ENCODE measurements at places on chromosomes 3 and 15.

DNA sequence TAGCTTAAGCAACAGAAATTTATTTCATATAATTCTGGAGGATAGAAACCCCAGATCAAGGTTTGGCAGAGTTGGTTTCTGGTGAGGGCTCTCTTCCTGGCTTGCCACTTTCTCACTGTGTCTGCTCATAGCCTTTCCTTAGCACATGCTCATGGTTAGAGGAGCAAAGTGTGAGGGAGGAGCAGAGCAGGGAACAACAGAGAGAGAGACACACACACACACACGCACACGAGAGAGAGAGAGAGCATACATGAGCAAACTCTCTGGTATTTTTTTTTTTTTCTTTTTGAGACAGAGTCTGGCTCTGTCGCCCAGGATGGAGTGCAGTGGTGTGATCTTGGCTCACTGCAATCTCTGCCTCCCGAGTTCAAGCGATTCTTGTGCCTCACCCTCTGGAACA lies 36.8 kb upstream of the ZDHHC23 start:
- DNase-seq: no peak

- DNase-seq: no peak
Measured at GRCh38 chr3:141619450-141619849, 118.6 kb upstream of the RNF7 start.

GRCh38 chr3:53845103-53845880 lies 927 bp downstream of the CHDH start:
- no peak for DNase-seq

GRCh38 chr3:197425485-197426120 lies 127.2 kb upstream of the DLG1 start:
- DNase-seq: no peak

DNA sequence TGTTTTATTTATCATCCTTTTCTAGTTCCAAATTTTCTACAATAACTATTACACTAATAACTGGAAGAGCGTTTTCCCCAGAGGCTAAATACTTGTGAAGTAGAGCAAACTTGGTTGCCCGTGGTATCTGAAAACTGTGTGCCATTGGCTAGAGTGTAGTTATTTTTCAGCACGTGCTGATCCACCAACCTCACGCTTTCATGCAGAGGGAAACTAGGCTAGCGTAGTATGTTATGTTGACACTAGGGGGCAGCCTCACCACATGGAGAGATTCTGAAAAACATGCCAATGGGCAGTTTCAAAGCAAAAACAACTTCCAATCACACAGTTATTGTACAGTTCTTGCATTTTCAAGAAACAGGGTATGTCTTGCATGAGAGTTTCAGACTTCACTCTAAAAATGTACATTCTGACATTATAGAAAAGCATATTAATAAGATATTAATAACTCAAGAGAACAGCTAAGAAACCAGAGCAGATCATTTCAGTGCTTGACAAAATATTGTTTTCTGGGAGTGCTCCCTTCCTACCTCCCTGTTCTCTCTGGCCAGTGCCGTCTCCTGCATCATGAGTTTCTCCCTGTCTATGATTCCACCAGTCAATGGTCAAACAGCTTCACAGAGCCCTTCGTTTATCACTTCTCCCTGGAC lies 39.7 kb downstream of the SPATA12 start:
- peak; percentile 61 for DNase-seq

DNA sequence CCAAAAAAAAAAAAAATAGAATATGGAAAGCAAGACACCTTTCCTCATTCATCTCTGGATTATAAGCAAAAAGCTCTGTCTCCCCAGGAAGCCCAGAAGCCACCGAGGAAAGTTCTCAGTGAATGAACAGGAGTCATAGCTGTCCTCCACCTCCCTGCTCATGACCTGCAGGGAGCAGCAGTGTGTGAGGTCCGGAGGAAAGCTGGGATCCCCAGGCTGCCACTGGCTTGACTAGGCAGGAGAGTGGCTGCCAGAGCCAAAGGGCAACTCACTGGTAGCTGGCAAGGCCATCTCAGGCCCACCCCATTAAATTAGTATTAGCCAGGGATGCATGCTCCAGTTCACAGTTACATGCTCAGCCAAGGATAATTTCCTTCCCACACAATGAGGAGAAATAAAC lies 191.6 kb upstream of the STT3B start:
- no peak for DNase-seq

DNA sequence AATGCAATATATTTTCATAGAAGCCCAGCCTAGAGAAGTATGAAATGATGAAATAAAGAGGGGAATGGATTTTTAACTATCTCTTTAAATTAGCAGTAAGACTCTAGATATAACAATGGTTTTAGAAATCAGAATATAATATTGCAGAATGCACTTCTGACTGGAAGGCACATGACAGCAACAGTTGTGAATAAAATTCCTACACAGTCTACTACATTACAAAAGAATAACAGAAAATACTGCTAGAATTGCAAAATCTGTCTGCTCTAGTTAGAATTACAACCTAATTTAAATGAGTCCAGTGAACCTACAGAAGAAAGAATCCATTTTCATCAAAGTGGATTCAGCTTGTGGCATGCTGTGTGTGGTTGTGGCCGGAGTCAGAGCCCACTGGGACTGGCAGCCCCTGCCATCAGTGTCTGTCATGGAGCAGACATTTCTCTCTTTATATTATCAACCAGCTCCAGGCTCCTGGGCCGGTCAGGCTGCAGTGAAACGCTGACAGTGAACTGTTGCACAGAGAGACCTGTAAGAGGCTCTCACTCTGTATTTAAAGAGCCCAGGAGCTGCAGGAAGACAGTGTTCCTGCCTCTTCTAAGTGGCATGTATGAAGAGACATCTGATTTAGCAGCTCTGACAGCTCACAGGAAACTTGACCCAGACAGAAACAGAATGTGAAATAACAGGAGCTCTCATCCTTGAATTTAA lies 1523.8 kb upstream of the CADM2 start:
- no peak for DNase-seq

GRCh38 chr15:100860829-100861510 lies 18.7 kb upstream of the ALDH1A3 start:
- DNase-seq: no peak

GRCh38 chr3:177569875-177570657 lies 372.8 kb upstream of the TBL1XR1 start:
- DNase-seq: no peak

DNA sequence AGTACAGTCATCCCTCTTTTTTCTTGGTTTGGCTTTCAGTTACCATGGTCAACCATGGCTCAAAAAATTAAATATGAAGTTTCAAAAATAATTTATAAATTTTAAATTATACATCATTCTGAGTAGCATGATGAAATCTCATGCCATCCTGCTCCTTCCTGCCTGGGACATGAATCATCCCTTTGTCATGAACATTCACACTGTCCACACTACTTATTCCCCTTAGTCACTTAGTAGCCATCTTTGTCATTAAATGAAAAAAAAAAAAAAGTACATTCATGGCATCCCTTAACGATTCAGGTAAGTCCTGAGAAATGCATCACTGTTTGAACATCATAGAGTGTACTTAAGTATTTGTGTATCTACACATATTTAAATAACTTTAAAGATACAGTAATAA lies 1046.3 kb downstream of the ROBO2 start:
- DNase-seq: no peak

GRCh38 chr15:81160312-81161159 lies 26.5 kb downstream of the CFAP161 start:
- no peak for DNase-seq

DNA sequence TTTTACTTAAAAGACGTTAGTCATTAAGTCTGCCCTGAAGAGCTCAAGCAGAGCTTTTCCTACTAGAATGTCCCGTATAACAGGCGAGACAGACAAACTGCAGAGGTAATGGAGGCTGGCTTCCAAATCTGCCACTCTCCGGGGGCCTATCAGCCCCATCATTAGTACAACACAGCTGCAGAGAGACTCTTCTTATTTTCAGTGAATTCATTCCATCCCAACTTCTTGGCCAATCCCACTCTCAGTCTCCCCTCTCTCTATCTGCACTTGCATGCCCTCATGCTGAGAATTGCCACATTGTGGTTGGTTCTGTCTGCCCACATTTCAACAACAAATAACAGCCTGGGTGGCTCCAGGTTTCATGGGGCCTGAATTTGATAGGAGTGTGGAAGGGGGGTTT lies 412.7 kb downstream of the ERC2 start:
- no peak for DNase-seq

DNA sequence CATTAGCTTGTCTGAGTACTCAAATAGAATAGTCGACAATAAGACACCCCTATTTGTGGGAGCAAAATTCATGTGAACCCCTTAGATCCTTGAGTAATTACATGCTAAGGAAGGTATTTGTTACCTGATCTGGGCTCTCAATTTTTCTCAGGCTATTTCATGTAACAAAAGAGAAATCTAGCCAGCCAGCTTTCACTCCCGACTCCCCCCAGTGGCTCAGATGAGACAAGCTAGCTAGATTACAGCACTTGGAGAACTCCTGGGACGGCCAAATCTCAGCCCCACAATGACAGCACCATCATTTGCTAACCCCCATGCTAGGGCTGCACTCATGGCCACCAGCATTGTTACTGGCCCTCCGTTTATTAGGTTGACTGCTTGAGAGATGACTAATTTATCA lies 41.3 kb downstream of the GLDN start:
- no peak for DNase-seq

DNA sequence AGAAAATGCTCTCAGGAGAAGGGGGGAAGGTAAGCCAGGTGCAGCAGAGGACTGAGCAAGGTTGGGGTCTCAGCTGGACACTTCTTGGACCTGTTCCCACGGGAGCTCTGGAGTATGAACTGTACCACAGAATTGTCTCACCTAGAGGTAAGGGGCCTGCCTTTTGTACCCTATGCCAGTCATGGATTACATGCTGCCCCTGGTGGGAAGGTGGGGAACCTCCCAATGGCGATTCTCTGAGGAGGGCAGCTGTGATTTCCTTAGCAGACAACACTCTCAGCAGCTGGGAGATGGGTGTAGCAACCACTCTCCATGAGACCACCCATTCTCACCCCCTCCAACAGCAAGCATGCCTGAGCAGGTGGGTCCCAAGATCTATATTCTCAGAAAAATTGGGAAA lies 329.4 kb upstream of the CTNNB1 start:
- DNase-seq: no peak

DNA sequence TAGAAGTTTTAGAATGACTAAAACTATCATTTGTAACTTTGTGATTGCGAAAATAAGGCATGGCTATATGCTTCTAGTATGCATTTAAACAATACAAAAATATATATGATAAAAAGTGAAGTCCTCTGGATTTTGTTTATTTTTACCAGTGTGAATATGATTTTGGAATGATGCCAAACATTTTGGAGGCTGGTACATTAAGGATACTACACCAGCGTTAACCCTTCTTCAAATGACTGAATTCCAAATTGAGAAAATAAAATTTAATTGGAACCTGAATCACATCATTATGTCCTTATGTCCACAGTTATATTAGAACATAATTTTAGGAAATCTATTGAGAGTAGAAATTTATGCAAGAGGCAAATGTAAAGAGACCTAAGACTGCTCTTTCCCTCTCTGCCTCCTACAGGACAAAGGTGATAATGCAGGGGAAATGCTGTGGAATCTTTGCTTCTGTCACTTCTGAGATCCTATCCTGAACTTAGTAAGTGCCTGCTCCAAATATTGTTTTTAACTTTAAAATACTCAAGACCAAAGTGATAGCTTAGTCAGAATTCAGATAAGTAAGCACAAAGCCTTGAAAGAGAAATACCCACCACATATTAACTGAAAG lies 121.1 kb upstream of the NANOGP8 start:
- DNase-seq: no peak

DNA sequence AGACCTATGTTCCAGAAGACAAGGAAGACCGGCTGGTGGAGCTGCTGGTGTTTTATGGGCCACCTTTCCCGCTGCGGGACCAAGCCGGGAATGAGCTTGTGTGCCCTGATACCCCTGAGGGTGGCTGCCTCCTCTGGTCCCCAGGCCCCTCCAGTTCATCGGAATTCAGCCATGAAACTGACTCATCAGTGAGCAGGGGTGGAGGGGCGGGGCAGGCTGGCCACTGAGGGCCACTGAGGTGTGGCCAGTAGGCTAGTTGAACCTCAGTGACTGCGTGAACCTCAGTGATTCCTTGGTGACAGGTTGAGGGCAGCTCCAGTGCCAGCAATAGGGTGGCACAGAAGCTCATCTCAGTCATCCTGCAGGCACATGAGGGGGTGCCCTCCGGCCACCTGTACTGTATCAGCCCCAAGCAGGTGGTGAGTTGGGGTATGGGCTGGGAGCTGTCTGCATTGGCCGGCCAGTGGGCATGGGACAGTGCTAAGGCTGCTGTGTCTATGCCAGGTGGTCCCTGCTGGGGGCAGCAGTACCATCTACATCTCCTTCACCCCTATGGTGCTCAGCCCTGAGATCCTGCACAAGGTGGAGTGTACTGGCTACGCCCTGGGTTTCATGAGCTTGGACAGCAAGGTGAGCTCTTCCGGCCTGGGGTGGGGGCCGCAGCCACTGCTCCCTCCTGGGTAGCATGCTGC lies 20.3 kb downstream of the ACAA1 start:
- DNase-seq: no peak

- DNase-seq: no peak
Measured at GRCh38 chr3:58135712-58136543, 74.8 kb downstream of the DNASE1L3 start.

GRCh38 chr3:161177991-161178390 lies 43.1 kb upstream of the NMD3 start:
- no peak for DNase-seq

DNA sequence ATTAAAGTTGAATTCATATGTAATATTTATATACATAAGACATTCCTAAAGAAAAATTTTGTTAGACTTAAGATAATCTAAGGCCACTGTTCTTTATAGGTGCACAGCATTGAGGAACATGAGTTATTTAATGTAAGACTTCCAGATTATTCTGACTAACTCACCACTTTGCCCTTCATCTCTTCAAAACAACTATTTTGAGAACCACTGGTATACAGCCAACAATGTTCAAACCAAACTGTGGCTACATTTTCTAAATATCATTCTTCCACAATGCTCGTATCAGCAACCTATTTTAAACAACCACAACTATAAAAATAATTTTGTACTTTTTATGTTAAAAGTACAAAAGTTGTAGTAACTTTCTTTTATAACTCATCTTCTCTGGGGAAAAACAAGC lies 199.8 kb upstream of the ALCAM start:
- DNase-seq: no peak

GRCh38 chr3:152550284-152550683 lies 281.6 kb downstream of the MBNL1 start:
- no peak for DNase-seq

DNA sequence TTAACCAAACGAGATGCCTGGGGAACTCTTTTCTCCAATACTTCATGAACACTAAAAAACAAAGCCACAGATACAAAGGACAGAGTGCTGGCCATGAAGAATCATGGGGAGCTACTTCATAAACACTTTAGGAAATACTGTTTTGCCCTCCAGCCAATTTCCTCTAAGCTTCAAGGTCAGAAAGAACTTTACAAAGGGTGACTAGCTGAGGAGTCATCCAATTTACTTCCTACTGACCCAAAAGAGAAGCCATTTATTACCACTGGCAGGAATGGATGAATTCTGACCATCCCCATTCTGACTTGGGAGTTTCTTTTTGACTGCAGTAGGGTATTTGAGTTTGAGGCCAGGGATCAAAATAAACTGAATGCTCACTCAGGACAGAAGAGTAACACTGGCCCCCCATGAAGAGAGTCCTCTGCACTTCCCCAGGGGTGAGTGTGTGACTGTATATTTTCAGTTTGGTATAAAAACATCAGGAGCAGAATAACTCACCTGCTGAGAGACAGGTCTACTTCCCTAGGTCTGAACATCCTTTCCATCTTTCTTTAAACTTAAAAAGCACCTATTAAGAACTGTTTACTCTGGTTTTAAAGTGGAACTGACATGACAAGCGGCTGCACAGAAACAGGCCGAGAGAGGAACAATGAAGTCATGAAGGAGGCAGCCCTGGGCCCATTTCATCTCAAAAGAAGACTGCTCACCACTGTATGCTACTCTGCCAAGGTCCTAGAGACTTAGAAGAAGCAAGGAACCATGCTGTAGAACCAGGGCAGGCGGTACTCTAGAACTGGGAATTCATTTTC lies 203.6 kb downstream of the TNIK start:
- DNase-seq: peak; percentile 18

All from stimulated activated CD4-positive, alpha-beta T cell treated with anti-CD3 and anti-CD28 coated beads, Interleukin-1b, Interleukin-23, amount 100 ng/mL, for 48 hours (primary cell).